ENCODE measurements at places on chromosomes 7 and 10.

DNA sequence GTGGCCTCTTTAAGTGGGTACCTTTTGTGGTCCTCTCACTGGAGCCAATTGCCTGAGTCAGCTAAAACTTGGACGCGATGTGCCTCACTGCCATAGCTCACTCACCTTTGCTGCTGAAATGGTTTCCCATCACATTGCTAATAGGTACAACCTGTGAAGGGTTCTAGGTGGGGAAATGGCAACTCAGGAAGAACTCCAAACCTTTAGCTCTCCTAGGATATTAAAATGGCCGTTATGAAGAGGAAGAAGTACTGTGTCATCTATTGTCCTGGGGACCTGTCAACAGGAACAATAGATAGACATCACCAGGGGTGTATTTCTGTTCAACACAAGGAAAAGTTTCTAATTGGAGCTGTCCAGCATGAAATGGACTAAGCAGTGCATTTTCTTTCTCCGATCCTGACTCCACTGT is 1.2 kb upstream of the ZNF655 start:
- no peak for DNase-seq

DNA sequence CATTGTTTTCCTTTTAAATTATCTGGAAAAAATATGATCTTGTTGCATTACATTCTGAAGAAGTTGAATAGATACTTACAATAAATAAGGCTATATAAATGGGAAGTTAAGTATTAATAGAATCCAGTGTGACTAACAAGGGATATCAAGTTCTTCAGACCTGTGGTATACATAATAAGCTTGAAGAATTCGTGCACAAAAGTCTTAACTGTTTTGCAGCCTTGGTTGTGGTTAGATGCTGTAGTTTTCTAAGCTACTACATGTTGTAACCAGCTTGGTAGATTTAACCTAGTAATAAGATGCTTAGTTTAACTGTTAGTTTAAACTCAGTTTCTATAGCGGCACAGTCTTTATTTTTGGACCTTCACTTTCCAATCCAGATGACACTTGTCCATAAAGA is 106.2 kb upstream of the GLCCI1 start:
- no peak for DNase-seq

DNA sequence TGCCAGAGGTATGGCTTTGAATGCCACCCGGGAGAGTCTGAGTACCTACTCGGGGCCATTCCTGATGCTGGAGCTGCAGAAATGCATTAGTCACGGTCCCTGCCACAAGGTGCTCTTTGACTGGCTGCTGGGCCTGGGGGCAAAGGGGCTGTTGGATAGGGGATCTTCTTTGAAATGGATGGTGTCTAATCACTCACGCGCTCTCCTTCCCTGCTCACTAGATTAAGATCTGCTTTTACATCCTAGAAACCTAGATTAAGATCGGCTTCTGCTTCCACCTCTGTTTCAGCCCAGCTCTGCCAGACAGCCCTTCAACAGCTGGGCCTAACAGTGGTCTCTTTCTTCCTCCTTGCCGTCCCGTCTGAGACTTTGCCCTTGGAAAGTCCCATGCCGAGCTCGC is 57.2 kb downstream of the PAX2 start:
- no peak for DNase-seq

DNA sequence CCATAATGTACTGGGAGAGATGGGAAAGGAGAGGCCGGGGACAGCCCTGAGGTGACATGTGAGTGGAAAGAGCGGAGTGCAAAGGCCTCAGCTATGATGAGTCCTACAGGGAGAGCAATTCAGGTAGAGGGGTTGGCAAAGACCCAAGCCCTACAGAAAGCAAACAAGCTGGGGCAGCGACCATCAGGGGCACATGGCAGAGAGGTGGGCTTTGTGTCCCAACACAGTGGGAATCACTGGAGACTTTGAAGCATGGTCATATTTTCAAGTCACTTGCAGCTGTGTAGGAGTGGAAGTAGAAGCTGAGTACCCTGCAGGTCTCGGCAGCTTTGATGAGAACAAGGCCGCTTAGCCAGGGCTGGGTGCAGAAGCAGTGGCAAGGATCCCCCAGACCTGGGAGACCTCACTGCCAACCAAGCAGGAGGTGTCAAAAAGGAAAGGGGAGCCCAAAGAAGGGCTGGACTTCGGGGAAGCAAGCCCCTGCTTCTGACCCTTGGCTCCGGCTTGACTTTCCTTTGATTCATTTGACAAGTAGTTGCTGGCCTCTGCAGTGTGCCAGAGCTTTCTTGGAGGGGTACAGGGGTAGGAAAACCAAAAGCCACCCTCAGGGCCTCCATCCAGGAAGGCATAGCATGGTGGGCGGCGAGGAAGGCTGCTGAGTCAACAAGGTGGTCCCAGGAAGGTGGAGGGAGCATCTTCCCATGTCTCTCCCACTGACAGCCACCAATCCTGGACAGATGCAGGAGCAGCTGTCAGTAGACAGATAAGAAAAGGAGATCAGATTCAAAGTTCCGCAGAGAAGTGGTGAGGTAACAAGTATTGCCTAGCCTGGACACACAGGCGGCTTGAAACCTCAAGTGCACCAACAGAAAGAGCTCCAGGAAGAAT is 1.9 kb upstream of the PGAM2 start:
- DNase-seq = no peak

DNA sequence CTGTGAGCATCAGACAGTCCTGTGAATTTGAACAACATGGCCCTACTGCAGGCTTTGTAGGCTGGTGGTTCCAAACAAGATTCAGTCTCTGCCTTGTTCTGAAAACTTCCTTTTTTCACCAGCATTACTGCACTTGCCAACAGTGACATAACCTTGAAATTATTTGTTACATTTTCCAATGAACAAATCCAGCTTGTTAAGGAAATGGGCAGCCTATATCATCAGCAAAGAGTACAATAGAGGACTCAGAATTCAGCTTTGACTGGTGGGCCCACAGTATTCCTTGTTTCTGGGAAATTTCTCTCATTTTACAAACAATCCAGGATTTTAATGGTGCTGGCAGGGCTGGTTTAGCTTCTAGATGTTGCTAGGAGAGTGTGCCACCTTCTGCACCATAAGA is 703.7 kb upstream of the FZD8 start:
- DNase-seq = no peak

DNA sequence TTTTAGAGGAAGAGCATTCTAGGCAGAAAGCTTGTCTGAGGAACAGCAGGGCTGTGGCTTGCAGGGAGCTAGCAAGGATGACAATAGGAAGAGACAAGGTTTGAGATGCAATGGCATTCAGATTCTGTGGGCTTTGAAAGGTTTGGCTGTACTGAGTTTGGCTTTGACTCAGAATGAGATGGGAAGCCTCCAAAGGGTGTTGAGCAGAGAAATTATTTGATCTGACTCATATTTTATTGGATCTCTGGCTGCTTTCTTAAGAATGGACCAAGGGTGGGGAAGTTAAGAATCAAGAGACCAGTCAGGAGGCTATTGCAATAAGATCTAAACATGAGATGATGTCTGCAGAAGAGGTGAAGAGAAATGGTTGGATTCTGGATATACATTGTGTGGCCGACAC is 273.2 kb downstream of the CDK14 start:
- no peak for DNase-seq

DNA sequence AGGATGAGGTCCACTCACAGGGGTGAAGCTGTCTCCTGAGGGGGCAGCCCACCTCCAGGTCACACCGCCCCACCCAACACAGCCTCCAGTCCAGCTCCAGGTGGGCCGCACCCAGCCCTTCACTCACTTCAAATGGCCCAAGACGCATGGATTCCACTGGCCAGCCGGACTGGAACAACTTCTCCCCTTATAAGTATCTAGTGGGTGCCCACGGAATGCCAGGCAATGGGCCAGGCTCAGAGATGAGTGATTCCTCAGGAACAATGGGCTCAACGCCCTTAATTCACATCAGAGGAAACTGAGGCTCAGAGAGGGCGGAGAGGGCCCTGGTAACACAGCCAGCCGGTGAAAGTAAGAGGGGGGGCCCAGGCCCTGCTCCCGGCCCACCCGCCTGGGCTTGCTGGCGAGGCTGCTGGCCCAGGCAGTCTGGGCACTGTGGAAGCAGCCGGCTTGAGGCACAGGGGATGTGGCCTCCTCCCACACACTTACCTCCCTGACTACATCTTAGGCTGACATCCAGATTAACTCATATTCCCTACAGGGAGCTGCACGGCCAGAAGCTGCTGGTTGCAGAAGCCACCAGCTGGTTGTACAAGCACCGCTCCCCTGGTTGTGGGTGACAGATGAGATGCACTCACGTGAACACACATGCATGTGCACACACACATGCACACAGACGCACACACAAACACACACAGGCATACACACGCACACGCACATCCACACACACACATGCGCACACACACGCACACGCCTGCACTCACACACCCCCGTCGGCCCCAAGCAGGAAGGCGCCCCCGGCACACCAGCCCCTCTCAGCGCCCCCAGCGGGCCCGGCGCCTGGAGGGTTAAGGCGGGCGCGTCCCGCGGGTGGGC is 1.0 kb upstream of the FAM20C start:
- DNase-seq = no peak

DNA sequence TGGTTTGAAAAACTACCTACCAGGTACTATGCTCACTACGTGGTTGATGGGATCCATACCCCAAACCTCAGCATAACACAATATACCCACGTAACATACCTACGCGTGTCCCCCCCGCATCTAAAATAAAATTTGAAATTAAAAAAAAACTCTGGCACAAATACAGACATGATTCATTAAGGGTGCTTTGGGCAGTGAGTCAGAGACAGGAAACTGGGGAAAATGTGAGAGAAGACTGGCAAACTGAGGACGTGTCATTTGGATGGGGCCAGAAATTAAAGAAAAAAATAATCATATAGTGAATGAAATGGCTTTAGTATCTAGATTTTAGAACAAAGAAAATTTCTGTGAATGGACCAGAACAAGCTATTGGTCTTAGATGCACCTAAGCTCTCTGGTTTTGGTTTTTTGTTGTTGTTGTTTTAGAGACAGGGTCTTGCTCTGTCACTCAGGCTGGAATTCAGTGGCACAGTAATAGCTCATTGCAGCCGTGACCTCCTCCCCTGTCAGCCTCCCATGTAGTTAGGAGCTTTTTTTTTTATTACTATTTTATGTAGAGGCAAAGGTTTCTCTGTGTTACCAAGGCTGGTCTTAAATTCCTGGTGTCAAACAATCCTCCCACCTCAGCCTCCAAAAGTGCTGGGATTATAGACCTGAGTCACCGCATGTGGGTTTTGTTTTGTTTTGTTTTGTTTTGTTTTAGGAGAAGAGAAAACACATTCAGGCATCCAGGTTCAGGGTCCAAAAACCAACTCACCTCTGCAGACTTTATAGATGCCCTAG is 5.9 kb upstream of the PRSS58 start:
- no peak for DNase-seq

DNA sequence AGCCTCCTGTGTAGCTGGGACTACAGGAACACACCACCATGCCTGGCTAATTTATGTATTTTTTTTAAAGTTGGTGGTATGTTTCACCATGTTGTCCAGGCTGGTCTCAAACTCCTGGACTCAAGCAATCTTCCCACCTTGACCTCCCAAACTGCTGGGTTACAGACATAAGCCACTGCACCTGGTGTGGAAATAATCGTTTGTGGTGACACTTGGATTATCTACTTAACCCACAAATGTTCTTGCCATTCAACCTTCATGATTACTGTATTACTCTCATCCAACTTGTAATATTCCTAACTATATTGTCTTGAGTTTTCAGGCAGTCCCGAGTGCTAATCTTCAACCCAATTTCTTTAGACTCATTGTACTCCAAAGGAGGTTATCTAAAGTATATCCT is 9.6 kb upstream of the SRGN start:
- no peak for DNase-seq

- DNase-seq = no peak
Observed at GRCh38 chr10:87578842-87579401, 74.2 kb downstream of the MINPP1 start.

GRCh38 chr7:71645836-71646235 is 513.9 kb downstream of the GALNT17 start:
- no peak for DNase-seq

GRCh38 chr7:28266402-28266801 is 85.8 kb upstream of the JAZF1 start:
- DNase-seq = no peak

GRCh38 chr7:143958781-143959180 is 4.1 kb downstream of the OR2F1 start:
- no peak for DNase-seq

DNA sequence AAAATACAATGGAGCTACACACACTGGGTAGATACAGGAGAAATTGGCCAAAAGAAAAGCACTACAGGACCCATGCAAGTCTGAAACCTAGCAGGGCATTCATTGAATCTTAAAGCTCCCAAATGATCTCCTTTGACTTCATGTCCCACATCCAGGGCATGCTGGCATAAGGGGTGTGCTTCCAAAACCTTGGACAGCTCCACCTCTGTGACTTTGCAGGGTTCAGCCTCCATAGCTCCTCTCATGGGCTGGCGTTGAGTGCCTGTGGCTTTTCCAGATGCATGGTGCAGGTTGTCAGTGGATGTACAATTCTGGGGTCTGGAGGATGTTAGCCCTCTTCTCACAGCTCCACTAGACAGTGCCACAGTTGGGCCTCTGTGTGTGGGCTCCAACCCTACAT is 626.3 kb upstream of the POT1 start:
- DNase-seq = no peak

GRCh38 chr7:37467002-37467401 is 18.3 kb upstream of the ELMO1 start:
- DNase-seq = peak; percentile 67

GRCh38 chr10:94213001-94213530 is 149.7 kb downstream of the NOC3L start:
- DNase-seq = no peak

DNA sequence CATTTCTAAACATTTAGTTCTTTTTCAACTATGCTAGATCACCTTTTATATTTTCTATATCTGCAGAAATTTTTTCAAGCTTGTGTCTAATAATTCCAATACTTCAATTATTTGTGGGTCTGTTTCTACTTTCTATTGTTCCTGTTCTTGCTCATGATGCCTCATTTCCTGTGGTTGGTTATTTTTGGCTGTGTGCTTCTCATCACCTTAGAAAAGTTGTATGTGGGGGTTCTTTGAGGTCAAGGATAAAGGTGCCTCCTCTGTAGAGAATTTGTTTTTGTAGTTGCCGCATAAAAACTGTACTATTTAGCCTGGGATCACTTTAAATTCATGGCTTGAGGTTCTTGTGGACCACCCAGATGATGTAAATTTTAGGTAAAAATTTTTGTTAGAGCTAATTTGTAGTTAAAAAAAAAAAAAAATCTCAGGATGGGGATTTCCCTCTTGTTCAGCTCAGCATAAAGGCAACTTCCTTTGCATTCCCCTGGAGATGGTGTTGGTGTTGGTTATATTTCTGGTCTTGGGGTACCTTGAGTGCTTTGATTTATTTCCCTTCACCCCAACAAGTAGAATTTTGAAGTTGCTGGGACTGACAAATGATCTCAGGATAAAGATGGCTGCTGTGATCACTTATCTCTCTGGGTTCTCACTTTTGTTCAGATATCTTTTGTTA is 27.0 kb upstream of the JAZF1 start:
- DNase-seq = peak; percentile 49

Data from GM12865 (cell line).